Activated CD4-positive, alpha-beta T cell treated with anti-CD3 and anti-CD28 coated beads for 36 hours (primary cell): ENCODE measurements at places on chromosomes 16 and 17. TPM values are rescaled to one million over a fixed set of nuclear protein-coding genes. Genes with fewer than 3 reads are reported as not detected.
A peak's percentile ranks its signal among the peaks of the same experiment; 100 is the strongest.

ZNF768 gene
- total RNA-seq = 11.1 TPM

DNA sequence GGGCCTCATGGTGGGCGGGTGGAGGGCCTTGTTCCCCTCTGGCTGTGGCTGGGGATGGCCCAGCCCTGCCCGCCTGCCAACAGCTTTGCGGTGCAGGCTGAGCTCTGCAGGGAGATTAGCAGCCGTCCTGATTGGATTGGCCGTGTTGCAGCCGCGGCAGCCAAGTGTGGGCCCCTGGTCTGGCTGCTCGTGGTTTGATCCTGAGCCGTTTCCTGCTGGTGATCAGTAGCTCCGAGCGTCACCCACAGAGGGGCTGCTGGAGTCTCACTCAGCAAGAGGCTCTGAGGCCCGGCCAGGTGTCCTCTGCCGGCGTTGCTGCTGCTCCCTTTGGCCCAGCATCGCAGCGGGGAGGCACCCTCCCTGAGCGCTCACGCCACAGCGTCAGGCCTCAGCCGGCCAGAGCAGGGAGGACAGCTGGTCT is 32.5 kb downstream of the BAIAP2 start:
- no peak for DNase-seq
- no peaks in the 10 kb centered on the region for H3K36me3 ChIP-seq
- H3K27me3 ChIP-seq = no peaks in the 10 kb centered on the region
- H3K4me3 ChIP-seq = no peak overlapping the region
- peaks cover 2% of the 10 kb centered on the region for H3K4me1 ChIP-seq

DNA sequence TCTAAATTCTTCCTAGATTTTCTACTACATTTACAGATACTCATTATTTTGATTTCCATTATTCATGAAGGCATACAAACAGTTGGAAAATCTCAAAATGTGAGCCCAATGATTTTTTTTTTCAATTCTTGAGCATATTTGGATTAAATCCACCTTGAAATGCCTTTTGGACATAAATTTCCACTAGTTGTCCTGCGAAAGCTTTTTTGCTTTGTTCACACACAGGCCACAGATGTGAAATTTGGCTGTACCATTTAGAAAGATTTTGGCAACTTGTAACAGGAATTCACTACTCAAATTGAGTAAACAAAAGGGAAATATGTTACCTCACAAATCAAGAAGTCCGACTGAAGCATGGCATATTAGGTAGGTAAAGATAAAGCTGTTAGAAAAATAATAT is 1631.0 kb downstream of the CDH8 start:
- H3K27ac ChIP-seq = no peak overlapping the region
- no peaks in the 10 kb centered on the region for H3K4me1 ChIP-seq

- H3K27ac ChIP-seq = no peak overlapping the region
- DNase-seq = no peak
- H3K4me1 ChIP-seq = peaks cover 4% of the 10 kb centered on the region
- H3K27me3 ChIP-seq = no peaks in the 10 kb centered on the region
- no peak overlapping the region for H3K4me3 ChIP-seq
Measured at GRCh38 chr17:73335591-73336407, 24.0 kb upstream of the CDC42EP4 start.

- H3K4me1 ChIP-seq = peaks cover 4% of the 10 kb centered on the region
- DNase-seq = no peak
- H3K27me3 ChIP-seq = no peaks in the 10 kb centered on the region
- H3K27ac ChIP-seq = no peak overlapping the region
- H3K36me3 ChIP-seq = no peaks in the 10 kb centered on the region
- H3K4me3 ChIP-seq = no peak overlapping the region
Measured at GRCh38 chr17:8847891-8848290, 19.6 kb downstream of the PIK3R6 start.

- H3K36me3 ChIP-seq = peaks cover 4% of the 10 kb centered on the region
Measured at GRCh38 chr16:24863582-24864437, 18.0 kb downstream of the SLC5A11 start.

DNA sequence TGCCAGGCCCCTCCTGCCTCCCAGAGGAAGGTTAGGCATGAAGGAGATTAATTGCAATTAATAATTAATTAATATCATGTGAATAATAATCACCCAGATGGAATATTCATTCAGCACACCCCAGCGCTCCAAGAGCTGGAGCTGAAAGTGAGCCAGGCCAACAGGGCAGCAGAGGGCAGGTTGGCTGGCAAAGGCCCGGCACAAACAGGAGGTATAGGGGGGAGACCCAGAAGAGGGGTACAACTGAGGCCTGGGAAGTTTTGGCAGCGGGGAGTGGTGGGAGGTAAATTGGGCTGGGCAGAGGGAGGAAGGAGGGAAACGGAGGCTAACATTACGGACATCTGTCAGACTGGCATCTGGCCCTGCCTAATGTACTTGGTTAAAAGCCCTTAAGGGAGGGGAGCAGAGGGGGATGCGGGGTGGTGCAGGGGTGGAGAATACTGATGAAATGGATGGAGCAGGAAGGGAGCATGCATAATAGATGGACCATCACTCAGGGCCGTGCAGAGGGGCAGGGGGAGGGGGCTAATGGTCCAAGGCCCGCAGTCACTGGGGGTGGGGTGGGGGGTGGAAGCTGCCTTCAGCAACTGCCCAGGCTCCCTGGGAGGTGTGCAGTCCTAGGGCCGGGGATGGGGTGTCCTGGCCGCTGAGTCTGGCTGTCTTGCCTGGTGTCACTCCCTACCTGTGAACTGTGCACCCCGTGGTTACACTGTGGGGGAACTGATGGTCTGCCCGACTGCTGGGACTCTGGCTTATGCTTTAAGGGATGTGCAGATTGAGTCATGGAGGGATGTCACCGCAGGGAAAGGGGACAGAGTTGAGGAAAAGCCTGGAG is 1.9 kb downstream of the ADAM11 start:
- H3K36me3 ChIP-seq = no peaks in the 10 kb centered on the region
- no peak for DNase-seq
- H3K27me3 ChIP-seq = peaks cover 25% of the 10 kb centered on the region
- no peaks in the 10 kb centered on the region for H3K4me1 ChIP-seq

NME2 gene
- 703 TPM for total RNA-seq

AXIN2 gene
- total RNA-seq = 3.0 TPM

CCL15 gene
- not detected for total RNA-seq

GRCh38 chr17:2397247-2398171 is 3.4 kb downstream of the MNT start:
- peak overlapping the region; percentile 88 for H3K4me3 ChIP-seq
- no peaks in the 10 kb centered on the region for H3K27me3 ChIP-seq
- peak; percentile 5 for DNase-seq
- H3K36me3 ChIP-seq = peaks cover 5% of the 10 kb centered on the region

ABCC3 gene
- total RNA-seq = not detected

- peaks cover 20% of the 10 kb centered on the region for H3K36me3 ChIP-seq
- peak overlapping the region; percentile 55 for H3K27ac ChIP-seq
- H3K4me1 ChIP-seq = peaks cover 58% of the 10 kb centered on the region
- H3K4me3 ChIP-seq = no peak overlapping the region
- no peaks in the 10 kb centered on the region for H3K27me3 ChIP-seq
Measured at GRCh38 chr16:50709980-50710379, 16.6 kb downstream of the NOD2 start.

KRTAP4-4 gene
- total RNA-seq = not detected

DNA sequence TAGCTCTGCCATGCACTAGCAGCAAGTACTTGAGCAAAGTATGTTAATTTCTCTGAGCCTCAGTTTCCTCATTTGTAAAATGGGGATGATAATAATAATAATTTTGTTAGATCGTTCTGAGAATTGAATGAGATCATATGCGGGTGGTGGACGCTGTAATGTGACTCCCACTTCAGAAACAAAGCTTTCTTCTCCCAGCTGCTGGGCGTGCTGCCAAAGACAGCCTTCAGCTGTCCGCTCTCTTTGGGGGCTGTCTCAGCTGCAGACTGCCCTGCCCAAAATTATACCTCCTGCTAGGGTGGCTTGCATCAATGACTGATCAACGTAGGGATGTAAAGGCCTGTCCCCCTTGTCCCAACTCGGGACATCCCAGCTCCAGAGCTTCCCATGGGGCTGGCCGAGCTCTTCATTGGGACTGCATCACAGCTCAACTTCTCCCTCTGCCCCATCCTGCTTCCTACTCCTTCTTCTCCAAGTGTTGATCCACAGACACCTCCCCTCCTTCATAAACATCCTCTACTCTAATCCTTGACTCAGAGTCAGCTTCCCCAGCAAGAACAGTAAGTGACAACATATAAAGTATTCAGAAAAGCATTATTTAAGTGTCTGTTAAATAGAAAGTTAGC is 30.7 kb upstream of the CDH5 start:
- no peak overlapping the region for H3K4me3 ChIP-seq
- peaks cover 13% of the 10 kb centered on the region for H3K27me3 ChIP-seq
- H3K4me1 ChIP-seq = no peaks in the 10 kb centered on the region

TOM1L2 gene
- total RNA-seq = 11.3 TPM

DNA sequence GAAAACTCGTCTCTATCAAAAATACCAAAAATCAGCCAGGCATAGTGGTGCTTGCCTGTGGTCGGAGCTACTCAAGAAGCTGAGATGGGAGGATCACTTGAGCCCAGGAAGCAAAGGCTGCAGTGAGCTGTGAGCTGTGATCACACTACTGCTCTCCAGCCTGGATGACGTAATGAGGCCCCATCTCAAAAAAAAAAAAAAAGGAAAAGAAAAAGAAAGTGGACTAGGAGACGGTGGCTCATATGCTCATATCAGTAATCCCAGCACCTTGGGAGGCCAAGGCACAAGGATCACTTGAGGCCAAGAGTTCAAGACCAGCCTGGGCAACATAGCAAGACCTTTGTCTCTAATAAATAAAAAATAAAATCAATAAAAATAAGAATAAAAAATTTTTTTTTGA is 8.8 kb upstream of the SUMO2 start:
- H3K36me3 ChIP-seq = no peaks in the 10 kb centered on the region
- DNase-seq = no peak
